ENCODE measurements at places on chromosomes 6 and 20. TPM values are rescaled to one million over a fixed set of nuclear protein-coding genes. Genes with fewer than 3 reads are reported as not detected.

- DNase-seq: no peak
- no peaks in the 10 kb centered on the region for H3K36me3 ChIP-seq
- H3K27ac ChIP-seq: no peak overlapping the region
- no peaks in the 10 kb centered on the region for H3K27me3 ChIP-seq
These were observed 91.9 kb downstream of the MYLK4 start for GRCh38 chr6:2658788-2659187.

GRCh38 chr20:2523919-2524708 lies 12.3 kb upstream of the TMC2 start:
- H3K4me1 ChIP-seq: peaks cover 10% of the 10 kb centered on the region
- H3K27me3 ChIP-seq: no peaks in the 10 kb centered on the region
- peak overlapping the region; percentile 59 for H3K4me3 ChIP-seq

DNA sequence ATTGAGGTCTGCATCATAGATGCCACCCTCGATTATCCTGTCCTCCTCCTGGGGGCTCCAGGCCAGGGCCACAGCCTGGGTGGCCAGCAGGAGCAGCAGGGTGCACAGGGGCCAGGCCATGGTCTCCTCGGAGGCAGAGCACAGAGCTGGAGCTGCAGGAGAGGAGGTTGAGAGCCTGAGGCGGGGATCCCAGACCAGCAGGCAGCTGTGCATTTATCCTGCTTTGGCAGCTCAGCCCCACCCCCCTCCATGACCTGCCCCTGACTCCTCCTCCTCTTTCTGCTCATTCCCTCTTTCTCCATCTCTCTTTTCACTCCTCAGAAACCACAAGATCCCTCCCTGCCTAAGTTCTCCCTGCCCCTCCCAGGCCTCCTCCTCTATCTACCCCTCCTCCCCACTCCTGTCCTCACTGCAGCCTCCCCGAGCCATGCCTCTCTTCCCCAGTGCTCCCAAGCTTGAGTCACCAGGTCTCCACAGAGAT lies at the start of gene CST2:
CST2 (minus strand) TSS at position 189 of the 481 bp plus-strand sequence; CDS start at position 120, 69 bp downstream.
- H3K4me1 ChIP-seq: no peaks in the 10 kb centered on the region
- no peak for DNase-seq
- H3K27ac ChIP-seq: no peak within 1 kb of the TSS
- H3K27me3 ChIP-seq: no peaks in the 10 kb centered on the region
- no peaks in the 10 kb centered on the region for H3K36me3 ChIP-seq

- no peak overlapping the region for H3K27ac ChIP-seq
- H3K36me3 ChIP-seq: no peaks in the 10 kb centered on the region
- H3K4me1 ChIP-seq: no peaks in the 10 kb centered on the region
- no peaks in the 10 kb centered on the region for H3K27me3 ChIP-seq
- DNase-seq: peak; percentile 7
These were observed 75.5 kb downstream of the GPR6 start for GRCh38 chr6:110053395-110054240.

- no peaks in the 10 kb centered on the region for H3K4me1 ChIP-seq
- no peak overlapping the region for H3K27ac ChIP-seq
- DNase-seq: no peak
- no peaks in the 10 kb centered on the region for H3K27me3 ChIP-seq
These were observed 266.0 kb upstream of the ID4 start for GRCh38 chr6:19571176-19571575.

- H3K36me3 ChIP-seq: no peaks in the 10 kb centered on the region
- no peak for DNase-seq
- H3K27ac ChIP-seq: no peak overlapping the region
- no peaks in the 10 kb centered on the region for H3K27me3 ChIP-seq
- no peak overlapping the region for H3K4me3 ChIP-seq
These were observed 80.7 kb downstream of the CARMIL1 start for GRCh38 chr6:25359891-25360290.

DNA sequence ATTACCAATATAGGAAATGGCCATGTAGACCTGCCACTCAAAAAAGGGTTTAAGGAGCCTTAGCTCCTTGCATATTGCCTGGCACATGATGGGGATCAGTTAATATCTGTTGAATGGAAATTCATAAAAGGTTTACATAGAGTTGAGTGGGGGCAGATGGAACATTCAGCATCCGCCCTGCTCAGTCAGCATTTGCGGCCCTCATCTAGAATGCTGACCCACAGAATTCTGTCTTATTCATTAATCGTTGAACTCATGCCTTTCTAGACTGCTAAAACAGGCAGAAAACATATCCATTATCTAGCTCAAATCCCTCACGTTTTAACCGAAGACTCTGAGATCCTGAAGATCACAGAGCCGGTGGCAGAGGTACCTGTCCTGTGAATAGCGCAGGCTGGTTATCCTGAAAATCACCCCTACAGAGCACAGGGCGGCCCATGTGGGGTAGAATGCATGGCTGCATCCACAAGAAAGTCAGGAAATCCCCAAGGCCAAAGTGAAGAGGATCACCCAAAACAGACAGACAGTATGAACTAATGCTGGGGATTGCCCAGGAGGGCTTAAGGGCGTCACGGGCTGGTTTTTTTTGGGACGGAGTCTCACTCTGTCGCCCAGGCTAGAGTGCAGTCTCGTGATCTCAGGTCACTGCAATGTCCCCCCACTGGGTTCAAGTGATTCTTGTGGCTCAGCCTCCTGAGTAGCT lies 59.9 kb downstream of the CNBD2 start:
- no peak for DNase-seq
- no peak overlapping the region for H3K4me3 ChIP-seq
- no peaks in the 10 kb centered on the region for H3K27me3 ChIP-seq
- H3K4me1 ChIP-seq: no peaks in the 10 kb centered on the region
- no peaks in the 10 kb centered on the region for H3K36me3 ChIP-seq

- DNase-seq: no peak
- no peaks in the 10 kb centered on the region for H3K4me1 ChIP-seq
- H3K27ac ChIP-seq: no peak overlapping the region
- no peak overlapping the region for H3K4me3 ChIP-seq
These were observed 6.9 kb upstream of the CD93 start for GRCh38 chr20:23092861-23093495.

GRCh38 chr20:16926626-16927430 lies 178.7 kb downstream of the OTOR start:
- H3K4me1 ChIP-seq: no peaks in the 10 kb centered on the region
- no peak overlapping the region for H3K4me3 ChIP-seq
- H3K36me3 ChIP-seq: no peaks in the 10 kb centered on the region
- no peaks in the 10 kb centered on the region for H3K27me3 ChIP-seq
- no peak overlapping the region for H3K27ac ChIP-seq

DNA sequence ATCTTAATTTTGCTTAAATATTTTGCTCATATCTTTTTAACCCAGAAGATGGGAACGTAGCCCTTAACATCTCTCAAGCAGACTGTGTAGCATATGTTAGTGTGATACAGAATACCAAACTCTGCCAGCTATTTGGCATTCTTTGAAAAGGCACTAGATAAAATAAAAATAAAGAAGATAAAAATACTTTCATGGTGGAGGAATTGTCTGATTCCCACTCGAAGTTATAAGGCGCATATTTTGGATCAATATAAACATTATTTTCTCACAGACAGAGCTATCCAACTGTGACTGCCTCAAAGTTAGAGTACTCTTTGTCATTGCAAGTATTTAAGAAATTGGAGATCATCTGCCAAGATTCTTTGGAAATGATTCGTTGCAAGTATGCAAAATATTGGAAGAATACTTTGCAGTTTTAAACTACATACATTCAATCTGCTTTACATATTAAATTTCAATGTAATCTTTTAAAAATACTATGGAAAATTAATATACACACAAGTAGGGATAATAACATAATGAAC lies 10.8 kb upstream of the EEF1E1 start:
- no peak for DNase-seq
- H3K27me3 ChIP-seq: peaks cover 6% of the 10 kb centered on the region
- H3K36me3 ChIP-seq: no peaks in the 10 kb centered on the region
- no peak overlapping the region for H3K27ac ChIP-seq
- H3K4me1 ChIP-seq: no peaks in the 10 kb centered on the region
- no peak overlapping the region for H3K4me3 ChIP-seq

MOG gene
- not detected for total RNA-seq

COL20A1 gene
- 0.11 TPM for total RNA-seq

TMEM244 gene
- total RNA-seq: 1.1 TPM

WFDC9 gene
- not detected for total RNA-seq

CTCFL gene
- total RNA-seq: not detected

FAM217A gene
- not detected for total RNA-seq

All from CD4-positive, alpha-beta memory T cell (primary cell).